ENCODE measurements at places on chromosomes 7 and 10.

DNA sequence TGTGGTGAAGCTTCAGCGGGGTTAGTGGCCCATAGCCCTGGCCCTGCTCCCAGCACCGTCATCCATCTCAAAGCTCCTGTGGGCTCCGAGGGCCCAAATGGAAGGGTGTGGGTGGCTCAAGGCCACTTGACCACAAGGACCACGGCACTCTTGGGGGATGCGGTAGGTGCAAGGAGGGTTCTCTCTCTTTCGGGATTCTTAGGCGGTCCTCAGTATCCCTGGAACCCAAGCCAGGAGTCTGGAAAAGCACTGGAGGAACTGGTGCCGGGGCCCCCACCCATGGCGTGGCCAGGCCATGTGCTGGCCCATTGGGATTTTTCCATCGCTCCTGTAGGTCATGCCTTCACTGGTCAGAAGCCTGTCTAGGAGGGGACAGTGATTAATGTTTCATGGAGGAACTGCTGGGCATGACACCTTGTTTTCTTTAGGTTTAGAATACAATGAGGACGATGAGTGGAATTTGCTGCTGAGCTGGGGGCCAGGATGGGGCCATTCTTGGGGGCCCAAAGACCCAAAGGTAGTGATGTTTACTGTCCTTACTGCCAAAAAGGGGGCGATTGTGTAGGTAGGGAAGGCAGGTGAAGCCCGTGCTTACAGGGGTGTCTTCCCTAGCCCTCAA is 16.7 kb downstream of the AQP1 start:
- no peak for DNase-seq

DNA sequence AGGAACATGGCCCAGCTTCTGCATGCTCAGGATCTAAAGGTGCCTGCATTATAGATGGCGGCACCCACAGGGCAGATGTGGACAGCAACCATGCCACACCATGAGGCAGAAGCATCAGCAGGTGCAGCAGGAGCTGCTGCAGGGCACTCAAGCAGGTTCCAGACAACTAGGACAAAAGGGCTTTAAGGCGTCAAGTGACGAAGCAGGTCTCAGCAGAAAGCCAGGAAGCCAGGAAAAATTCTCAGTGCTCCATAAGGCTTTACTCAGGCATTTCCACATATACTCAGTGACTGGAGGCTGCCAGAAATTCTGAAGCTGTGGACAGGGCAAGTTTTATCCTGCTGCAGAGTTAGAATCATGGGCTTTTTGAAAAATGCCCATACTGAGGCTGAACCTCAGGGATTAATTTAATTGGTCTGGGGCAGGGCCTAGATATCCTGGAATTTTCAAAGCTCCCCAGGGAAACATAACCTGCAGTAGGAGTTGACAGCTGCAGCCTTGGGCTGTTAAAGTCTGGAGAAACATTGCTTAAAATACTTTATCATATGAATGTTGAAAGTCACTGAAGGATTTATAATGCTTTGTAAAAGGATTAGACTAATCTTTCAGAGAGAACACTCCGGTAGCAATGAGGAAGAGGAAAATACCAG is 68.1 kb upstream of the RNF148 start:
- no peak for DNase-seq

- no peak for DNase-seq
Observed at GRCh38 chr10:48231699-48232315, 42.7 kb downstream of the FRMPD2 start.

GRCh38 chr10:103740611-103741010 is 114.8 kb downstream of the SH3PXD2A start:
- no peak for DNase-seq

GRCh38 chr10:92502296-92502808 is 71.5 kb downstream of the IDE start:
- DNase-seq, result no peak

DNA sequence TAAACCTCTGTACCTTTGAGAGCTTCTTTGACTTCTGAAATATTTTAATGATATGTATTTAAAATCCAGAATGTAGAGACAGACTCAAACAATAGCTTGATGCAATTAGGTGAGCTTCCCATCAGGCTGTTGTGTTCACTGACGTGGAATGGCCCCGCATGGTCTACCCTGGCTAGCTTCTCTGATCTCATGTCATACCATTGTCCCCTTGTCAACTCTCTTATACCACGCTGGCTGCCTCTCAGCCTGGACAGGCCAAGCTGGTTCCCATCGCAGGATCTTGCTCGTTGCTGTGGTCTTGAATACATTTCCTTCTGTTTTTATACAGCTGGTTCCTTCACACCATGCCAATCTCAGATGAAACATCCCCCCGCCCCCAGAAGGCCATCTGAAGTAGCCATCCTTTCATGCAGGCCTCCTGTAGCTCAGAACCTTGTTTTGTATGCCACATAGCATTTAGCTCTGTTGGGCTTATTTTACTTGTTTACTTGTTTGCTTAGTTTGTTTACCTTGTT is 84.2 kb downstream of the FANK1 start:
- no peak for DNase-seq

DNA sequence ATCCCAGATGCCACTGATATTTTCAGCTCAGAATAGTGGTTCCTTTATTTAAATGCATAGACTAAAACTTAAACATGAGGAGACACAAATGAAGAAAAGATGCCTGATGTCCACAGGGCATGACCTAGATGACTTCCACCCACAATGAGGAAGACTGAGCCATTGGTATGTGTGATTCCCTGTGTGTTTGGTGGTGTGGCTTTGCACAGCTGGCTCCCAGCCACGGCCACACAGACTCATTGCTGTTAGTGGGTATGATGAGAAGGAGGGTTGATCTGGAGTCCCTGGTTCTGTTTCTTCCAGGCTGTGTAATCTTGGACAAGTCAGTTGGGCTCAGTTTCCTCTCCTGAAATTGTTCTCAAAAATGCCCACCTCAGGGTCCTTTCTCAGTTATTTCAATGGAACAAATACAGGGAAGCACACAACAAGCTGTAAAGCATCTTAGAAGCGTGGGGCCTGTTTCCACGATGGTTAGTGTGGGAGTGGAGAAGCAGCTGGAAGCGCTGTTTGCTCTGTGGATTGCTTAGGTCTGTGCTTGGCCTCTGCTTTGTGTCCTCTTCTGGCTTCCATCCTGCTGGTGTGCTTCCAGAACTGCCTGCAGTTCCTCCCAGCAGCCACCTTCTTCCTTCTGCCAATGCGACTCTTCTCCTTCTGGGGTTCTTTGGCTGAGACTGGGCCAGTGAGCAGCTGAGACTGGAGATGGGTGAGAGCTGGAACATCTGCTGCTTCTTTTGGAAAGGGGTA is 303.7 kb downstream of the BMPER start:
- no peak for DNase-seq

DNA sequence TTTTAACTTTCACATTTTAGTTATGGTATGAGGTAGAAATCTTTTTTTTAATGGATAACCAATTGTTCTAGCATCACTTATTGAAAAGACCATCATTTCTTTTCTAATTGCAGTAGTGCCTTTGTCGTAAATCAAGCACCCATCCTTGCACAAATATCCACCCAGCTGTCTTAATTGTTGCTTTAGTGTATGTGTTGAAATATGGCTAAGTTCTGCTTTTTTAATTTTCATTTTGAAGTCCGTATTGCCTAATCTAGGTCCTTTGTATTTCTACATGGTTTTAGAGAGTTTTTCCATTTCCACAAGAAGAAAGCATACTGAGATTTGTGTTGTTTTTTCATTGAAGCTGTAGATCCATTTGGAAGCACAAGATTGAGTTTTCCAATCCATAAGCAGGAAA is 259.6 kb upstream of the SEMA3E start:
- DNase-seq, result no peak

DNA sequence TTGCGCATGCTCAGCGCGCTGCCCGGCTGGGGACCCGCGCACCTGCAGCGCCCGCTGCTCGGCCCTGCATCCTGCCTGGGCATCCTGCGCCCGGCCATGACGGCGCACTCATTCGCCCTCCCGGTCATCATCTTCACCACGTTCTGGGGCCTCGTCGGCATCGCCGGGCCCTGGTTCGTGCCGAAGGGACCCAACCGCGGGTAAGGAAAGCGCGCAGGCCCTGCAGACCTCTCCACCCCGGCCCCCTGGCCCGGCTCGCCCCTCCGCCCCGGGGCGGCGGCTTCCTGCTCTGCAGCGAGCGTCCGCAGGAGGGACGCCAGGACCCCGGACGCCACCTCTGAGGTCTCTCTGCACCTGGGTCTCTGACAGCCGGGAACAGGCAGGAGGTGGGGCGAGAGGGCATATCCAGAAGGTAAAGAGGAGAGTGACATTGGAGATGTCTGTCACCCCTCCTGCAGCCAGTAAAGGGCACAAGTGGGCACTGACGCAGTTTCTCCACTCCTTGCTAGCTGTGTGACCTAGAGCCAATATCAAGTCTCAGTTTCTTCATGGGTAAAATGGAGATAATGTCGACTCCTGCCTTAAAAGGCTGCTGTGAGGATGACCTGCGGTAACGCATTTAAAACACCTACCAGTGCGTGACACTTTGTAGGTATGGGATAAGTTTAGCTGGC is 338 bp downstream of the ATP6V0E2 start:
- no peak for DNase-seq

- DNase-seq, result no peak
Observed at GRCh38 chr7:135755351-135755753, 6.7 kb upstream of the FAM180A start.

- DNase-seq, result no peak
Observed at GRCh38 chr7:18471476-18472160, 23.9 kb upstream of the HDAC9 start.

- no peak for DNase-seq
Observed at GRCh38 chr7:105800442-105800841, 76.0 kb downstream of the ATXN7L1 start.

- no peak for DNase-seq
Observed at GRCh38 chr10:10644008-10644646, 373.5 kb upstream of the CELF2 start.

GRCh38 chr10:30058570-30059132 is 735 bp downstream of the JCAD start:
- no peak for DNase-seq

DNA sequence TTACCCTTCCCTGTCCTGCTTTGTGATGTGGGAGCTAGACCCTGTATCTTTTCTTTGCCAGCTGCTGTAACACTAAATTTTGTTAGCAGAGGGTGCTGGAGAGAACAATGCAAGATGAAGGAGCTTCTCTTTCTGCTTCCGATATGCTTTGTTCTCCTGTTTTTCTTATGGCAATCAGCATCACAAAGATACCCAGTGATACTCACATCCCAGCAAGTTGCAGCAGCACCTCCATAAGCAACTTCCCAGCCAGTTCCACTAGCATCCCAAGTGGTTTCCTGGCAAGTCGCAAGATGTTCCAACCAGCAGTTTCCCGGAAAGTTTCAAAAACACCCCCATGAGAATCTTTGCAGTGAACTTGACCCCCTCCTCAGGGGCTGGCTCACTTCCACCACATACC is 148.6 kb downstream of the IMMP2L start:
- DNase-seq, result no peak

GRCh38 chr10:88114368-88114767 is 250.9 kb downstream of the PTEN start:
- no peak for DNase-seq

DNA sequence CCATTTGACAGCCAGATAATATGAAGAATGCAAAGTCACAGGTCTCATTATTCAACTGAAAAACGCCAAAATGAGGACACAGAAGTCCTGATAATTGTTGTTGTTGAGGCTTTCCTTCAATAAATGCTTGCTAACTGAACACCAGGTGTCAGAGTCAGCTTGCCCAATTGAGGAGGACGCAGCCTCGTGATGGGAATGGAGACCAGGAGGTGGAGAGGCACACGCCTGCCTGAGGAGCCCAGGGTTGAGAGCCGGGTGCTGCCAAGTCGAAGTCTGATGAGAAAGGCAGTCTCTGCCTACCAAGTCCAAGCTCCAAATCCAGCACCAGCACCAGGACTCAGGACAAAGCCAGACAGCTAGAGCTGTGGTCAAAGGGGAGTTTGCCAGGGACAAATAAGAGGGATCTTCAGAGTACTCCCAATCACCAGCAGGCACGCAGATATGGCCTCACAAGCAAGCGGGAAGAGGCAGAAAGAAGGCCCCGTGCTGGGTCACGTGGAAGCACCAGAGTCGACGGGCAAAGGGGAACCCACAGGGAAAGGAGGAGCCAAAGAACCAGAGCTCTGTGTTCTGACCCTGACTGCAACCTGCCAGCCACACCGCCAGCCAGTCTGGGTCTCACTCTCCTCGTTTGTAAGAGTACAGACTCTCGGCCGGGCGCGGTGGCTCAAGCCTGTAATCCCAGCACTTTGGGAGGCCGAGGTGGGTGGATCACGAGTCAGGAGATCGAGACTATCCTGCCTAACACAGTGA is 47.6 kb downstream of the VOPP1 start:
- no peak for DNase-seq

DNA sequence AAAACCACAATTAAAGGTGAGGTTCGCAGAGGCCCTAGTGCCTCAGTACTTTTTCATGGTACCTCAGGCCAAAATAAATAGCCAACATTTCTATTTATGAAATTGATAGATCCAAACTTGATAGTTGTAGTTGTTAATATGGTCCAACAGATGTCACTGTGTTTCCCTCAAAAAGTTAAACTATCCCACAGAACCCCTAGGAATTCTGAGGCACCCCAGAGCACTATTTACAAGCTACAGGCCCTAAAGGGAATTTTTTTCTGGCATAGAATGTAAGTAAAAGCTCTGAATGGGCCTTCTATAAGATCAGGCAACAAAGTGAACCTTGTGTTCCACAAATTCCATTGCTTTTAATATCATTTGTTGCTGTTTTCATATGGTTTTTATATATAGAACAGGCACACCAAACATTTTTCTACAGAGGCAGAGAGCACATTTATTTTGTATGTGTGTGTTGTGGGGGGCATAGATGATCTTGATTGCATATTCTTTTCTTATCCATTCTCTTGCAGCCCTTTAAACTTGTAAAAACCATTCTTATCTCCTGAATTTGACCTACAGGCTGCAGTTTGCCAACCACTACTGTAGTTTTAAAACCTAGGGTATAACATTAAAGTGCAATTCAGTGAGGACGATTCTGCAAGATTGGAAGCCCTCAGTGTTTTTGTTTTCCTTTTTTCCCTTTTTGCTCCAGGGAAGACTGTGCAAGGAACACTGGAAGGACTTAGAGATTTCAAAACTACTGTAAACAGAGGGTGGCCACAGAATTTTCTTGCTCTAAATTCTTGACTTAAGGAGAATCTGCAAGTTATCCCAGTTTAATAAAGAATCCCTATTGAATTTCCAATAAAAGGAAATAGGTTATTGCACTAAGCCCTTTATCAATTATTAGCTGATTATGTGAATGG is 3.5 kb upstream of the ARL4A start:
- no peak for DNase-seq

GRCh38 chr7:55024776-55025175 is 6.0 kb downstream of the EGFR start:
- DNase-seq, result peak; percentile 29

DNA sequence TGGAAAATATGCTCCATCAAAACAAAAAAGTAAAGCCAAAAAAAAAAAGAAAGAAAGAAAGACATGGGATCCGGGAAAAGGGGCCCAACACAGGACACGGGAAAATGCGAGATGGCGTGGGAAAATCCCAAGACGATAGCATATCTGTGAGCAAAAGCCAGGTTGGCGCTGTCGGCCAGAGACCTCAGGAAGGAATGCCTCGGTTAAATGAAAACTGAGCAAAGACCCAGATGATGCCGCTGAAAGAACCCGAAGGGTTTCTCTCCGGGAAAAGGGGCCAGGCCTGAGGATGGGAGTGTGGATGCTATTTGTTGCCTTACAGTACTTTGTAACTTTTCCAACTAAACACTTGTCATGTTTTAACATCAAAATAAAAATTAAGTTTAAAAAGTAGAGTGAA is 49.5 kb upstream of the PPP2R2D start:
- DNase-seq, result no peak
